ENCODE measurements at places on chromosomes 6 and 20.

DNA sequence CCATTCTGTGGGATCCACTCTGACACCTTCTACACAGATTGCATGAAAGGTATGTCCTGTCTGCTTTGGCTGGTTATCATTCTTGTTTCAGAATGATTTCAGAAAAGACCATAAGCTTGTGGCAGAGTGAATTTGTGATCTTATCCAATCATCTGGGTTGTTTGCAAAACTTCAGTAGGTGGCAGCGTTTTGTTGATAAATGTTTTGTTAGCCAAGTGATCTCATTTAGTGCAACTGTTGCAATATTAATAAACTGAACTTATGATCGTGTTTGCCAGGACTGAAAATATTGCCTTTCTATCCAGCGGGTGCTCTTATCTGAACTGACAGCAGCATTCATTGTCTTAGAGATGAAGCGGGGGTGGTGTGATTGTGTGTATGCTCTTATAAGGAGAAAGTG is 613.2 kb upstream of the NOX3 start:
- DNase-seq: peak; percentile 3

DNA sequence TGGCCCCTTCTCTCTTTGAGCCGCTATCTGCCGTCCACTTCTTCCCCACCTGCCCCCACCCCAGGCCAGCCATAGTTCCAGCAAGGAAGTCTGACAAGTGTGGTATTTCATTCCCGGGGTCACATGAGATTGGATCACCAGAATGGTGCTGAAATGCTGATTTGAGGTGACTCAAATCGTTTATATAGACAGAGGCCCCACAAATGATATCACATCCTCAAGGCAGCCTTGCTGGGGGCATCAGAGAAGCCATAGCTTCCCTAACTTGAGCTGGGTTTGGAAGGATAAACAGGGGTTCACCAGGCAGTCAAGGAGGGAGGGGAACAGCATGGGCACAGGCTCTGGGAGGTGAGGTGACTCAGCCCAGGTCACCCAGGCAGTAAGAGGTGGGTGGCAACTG is 9.9 kb downstream of the SDCBP2 start:
- no peak for DNase-seq

GRCh38 chr6:15935661-15936060 is 193.2 kb upstream of the MYLIP start:
- no peak for DNase-seq

GRCh38 chr6:140414966-140415620 is 1040.6 kb upstream of the CITED2 start:
- no peak for DNase-seq

GRCh38 chr6:17058550-17058949 is 43.3 kb upstream of the STMND1 start:
- no peak for DNase-seq

- DNase-seq: no peak
Observed at GRCh38 chr6:126076992-126077664, 90.8 kb downstream of the TRMT11 start.

DNA sequence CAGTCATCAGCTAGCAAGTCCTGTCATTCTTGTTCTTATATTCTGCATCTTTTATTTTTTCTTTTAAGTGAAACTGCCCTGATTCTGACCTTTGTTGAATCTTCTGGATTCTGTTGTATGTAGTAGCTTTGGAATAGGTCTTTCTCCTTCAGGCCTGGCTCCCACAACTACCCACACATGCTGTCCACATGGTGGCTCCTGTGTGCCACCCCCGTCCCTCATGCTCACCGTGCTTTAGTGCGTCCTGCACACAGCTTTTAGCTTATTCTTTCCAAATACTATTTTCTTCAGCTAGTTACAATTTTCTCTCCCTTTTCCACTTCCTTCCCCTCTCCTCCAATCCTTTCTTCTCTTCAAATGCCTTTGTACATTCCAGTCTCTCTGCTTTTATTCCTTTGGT is 61.8 kb downstream of the CTNNBL1 start:
- DNase-seq: peak; percentile 27

GRCh38 chr6:140711019-140711613 is 1336.7 kb upstream of the CITED2 start:
- no peak for DNase-seq

Measured in fibroblast of upper back skin (primary cell).